Suppressor macrophage treated with lipopolysaccharide for 1 hour (primary cell): ENCODE measurements at places on chromosomes 7 and 10.

DNA sequence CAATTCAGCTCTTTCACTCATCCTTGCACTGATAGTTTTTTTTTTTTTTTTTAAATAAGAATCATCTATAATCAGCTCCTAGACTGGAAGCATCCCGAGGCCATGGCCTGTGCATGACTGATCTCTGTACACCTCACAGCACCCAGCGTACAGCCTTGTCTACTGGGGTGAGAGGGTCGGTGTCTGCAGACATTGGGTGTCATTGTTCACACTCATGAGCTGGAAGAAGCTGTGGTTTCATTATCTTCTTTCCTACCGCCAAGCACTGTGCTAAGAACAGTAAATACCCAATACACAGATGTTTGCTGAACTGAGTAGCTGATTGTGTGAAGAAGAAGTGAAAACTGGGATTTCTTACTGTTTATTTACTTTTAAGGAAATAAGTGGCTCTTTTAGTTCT is 123.6 kb downstream of the CLEC2L start:
- no peak for DNase-seq

DNA sequence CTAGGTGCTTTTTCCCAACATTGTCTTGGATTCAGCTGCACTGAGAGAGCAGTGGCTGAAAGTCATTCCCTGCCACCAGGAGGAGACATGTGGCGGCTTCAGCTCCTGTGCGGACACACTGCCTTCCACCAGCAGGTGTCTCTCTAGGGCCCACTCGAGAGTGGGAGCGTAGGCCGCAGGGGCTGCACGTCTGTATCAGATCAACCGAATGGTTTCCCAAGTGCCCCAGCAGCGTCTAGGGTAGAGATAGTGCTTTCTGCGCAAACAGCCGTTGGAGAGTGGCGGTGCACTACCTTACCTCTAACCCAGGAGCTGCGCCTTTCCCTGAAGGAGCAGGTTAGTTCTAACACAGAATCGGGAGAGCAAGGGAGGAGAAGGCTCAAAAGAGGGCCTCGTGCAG is 31.7 kb downstream of the PAPOLB start:
- peak; percentile 81 for DNase-seq

DNA sequence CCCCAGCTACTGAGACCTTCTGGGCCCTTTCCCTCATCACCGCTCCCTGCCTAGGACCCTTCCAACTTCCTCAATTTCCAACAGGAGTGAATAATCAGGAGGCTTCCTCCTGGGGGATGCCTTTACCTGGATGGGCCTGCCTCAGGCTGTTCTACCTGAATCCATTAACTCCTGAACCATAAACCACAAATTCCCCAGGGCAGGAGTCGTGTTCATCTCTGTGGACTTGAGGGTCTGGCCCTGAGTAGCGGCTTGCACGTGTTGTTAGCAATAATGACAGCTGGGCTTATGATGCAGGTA is 105.1 kb upstream of the GPR26 start:
- no peak for DNase-seq

DNA sequence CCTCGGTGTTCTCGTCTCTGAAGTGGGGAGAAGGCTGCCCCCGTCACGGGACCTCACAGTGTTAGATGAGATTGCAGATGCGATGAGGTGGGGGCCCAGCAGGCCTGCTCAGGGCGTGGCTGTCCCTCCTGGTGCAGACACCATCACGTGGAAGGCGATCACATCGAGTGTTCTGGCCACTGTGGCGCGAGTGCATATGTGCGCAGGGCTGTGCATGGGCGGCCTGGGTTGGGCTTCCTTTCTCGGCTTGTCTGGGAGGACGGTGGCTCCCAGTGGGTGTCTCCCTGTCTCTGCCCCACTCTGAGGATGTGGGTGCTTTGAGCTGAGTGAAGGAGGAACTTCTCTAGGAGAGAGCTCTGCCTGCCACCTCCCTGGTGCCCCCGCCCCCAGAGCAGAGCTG is 83.1 kb downstream of the LHPP start:
- peak; percentile 49 for DNase-seq

GRCh38 chr10:57165671-57166070 is 804.6 kb upstream of the ZWINT start:
- no peak for DNase-seq

DNA sequence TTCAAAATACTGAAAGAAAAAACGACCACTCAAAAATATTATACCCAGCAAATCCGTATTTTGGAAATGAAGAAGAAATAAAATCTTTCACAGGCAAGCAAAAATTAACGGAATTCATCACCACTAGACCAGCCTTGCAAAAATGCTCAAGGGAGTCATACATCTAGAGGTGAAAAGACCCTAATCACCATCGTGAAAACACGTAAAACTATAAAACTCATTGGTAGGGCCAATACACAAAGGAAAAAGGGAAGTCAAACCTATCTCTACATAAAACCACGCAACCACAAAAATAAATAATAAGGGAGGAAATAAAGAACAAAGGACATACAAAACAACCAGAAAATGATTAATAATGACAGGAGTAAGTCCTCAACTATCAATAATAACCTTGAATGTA is 6.6 kb upstream of the AKR1B1 start:
- DNase-seq: no peak

- DNase-seq: no peak
These were observed 159.8 kb downstream of the MAGI2 start for GRCh38 chr7:79293655-79294142.
